T-helper 2 cell treated with Interferon-gamma antibody and Interleukin-4, amounts not matched to agents 5 μg/mL and 100 μg/mL, for 36 hours (primary cell): ENCODE measurements at places on chromosomes 6 and 20.
A peak's percentile ranks its signal among the peaks of the same experiment; 100 is the strongest.

DNA sequence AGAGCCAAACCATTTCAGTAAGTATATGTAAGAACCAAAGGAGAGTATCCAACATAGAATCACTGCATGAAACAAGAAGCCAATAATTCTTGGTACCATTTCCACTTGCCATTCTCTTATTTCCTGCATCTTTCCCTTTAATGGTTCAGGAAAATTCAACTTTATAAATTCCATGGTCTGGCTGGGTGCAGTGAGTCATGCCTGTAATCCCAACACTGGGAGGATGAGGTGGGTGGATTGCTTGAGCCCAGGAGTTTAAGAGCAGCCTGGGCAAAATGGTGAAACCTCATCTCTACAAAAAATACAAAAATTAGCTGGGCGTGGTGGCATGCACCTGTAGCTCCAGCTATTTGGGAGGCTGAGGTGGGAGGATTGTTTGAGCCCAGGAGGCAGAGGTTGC is 21.2 kb downstream of the NHLRC1 start:
- no peak overlapping the region for H3K4me3 ChIP-seq
- H3K27me3 ChIP-seq = peaks cover 17% of the 10 kb centered on the region
- no peaks in the 10 kb centered on the region for H3K36me3 ChIP-seq

DNA sequence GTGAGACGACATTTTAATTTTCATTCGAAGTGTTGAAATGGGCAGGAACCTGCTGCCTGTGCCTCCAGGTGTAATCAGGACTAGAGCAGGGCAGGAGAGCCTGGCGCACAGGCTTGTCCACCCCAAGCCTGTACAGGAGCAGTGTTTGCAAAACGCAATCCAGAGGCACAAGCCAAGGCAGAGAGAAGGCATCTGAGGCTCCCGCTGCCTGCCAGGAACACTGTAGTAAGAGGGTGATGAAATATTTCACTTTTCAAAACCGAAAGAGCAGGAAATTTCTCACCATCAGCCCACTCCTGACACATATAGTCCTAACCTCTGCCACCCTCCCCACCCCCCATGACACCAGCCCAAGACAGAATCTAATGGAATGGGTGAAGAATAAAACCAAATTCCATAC is 132.5 kb downstream of the RTN4IP1 start:
- no peak overlapping the region for H3K4me3 ChIP-seq
- peaks cover 5% of the 10 kb centered on the region for H3K27me3 ChIP-seq
- no peaks in the 10 kb centered on the region for H3K36me3 ChIP-seq

GRCh38 chr20:6828794-6829423 is 61.4 kb downstream of the BMP2 start:
- H3K4me3 ChIP-seq = no peak overlapping the region
- no peaks in the 10 kb centered on the region for H3K27me3 ChIP-seq
- H3K27ac ChIP-seq = no peak overlapping the region
- no peaks in the 10 kb centered on the region for H3K36me3 ChIP-seq
- no peaks in the 10 kb centered on the region for H3K4me1 ChIP-seq
- peak; percentile 6 for DNase-seq

DNA sequence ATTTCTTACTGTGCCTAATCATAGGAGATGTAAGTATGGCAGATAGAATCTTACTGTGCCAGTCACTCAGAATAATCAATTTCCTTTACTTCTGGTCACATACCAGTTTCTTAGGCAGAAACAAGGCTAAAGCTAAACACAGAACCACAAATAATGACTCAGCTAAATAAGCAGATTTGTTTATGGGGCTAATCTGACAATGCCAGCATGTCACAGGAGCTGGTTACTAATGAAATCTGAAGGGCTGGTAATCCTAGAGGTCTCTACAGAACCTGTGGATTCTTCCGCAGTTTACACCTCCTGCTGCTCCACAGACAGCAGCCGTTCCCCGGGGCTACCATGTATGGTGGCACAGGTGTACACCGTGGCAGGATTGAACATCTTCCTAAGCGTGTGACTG is 80.8 kb downstream of the LYRM4 start:
- no peak overlapping the region for H3K27ac ChIP-seq
- no peak for DNase-seq
- peaks cover 29% of the 10 kb centered on the region for H3K4me1 ChIP-seq
- no peaks in the 10 kb centered on the region for H3K27me3 ChIP-seq
- H3K4me3 ChIP-seq = no peak overlapping the region

DNA sequence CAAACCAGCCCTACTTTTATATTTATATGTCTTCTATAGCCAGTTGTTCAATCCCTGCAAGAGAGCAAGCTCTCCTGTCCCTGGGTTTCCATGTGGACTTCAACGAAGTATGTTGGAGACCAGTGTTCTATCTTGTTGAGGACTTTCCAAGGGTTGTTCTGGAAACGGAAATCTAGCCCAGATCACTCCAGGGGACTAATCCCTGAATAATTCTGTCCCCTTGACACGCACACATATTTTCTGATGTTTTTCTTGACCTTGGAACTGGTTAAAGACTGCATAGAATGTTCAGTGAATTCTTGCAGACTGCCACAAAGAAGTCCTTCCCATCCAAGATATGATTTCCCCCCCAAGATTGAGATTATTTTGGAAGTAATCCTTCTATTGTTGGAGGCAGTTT is 9.5 kb upstream of the MYLK2 start:
- H3K4me3 ChIP-seq = no peak overlapping the region
- H3K27ac ChIP-seq = no peak overlapping the region
- DNase-seq = no peak
- no peaks in the 10 kb centered on the region for H3K27me3 ChIP-seq
- H3K36me3 ChIP-seq = peaks cover 14% of the 10 kb centered on the region

GRCh38 chr20:56978475-56978874 is 288.0 kb downstream of the BMP7 start:
- peaks cover 27% of the 10 kb centered on the region for H3K27me3 ChIP-seq
- no peaks in the 10 kb centered on the region for H3K36me3 ChIP-seq
- no peak overlapping the region for H3K4me3 ChIP-seq
- no peak for DNase-seq

GRCh38 chr6:164982389-164982788 is 327.0 kb downstream of the C6orf118 start:
- no peak overlapping the region for H3K4me3 ChIP-seq
- H3K27ac ChIP-seq = no peak overlapping the region
- H3K36me3 ChIP-seq = no peaks in the 10 kb centered on the region
- no peak for DNase-seq
- H3K27me3 ChIP-seq = no peaks in the 10 kb centered on the region

DNA sequence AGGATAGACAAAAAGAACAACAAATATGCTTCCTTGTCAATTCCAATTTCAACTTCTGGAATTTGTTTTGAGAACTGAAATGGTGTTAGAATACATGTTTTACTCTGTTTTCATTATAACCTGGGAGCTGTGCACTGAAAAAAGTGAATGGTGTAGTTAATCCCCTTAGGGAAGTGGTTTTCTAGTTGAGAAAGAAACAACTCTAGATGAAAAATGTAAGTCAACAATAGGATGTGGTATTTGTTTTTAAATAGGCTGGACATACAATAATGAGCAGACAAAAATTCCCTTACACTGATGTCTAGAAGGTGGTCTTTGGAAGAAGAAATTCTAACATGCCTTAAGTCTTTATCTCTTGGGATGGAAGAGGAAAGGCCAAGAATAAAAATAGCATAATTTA is 59.9 kb upstream of the TINAG start:
- H3K27ac ChIP-seq = no peak overlapping the region
- no peaks in the 10 kb centered on the region for H3K4me1 ChIP-seq
- H3K4me3 ChIP-seq = no peak overlapping the region
- no peak for DNase-seq
- H3K36me3 ChIP-seq = no peaks in the 10 kb centered on the region

GRCh38 chr6:62009445-62009844 is 276.6 kb downstream of the KHDRBS2 start:
- no peak for DNase-seq
- no peaks in the 10 kb centered on the region for H3K4me1 ChIP-seq
- H3K36me3 ChIP-seq = no peaks in the 10 kb centered on the region
- no peak overlapping the region for H3K4me3 ChIP-seq
- H3K27ac ChIP-seq = no peak overlapping the region

DNA sequence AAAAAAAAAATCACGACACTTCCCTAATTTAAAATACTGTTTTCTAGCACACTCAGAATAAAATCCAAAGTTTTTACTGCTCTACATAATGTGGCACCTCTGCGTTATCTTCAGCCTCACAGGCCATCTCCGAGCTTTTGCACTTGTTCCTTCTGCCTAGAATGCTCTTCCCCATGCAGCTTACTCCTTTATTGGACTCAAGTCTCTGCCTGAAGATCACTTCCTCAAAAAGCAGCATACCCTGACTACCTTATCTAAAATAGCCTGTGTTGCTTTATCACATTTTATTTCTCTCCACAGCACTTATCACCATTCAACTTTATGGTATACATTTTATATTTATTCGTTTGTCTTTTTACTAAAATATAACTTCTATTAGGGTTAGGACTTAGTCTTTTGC is 2.3 kb downstream of the ZNF322 start:
- DNase-seq = no peak
- peaks cover 16% of the 10 kb centered on the region for H3K4me1 ChIP-seq
- no peak overlapping the region for H3K4me3 ChIP-seq
- H3K27me3 ChIP-seq = peaks cover 8% of the 10 kb centered on the region

GRCh38 chr20:813390-813789 is 20.1 kb upstream of the FAM110A start:
- no peak overlapping the region for H3K27ac ChIP-seq
- no peaks in the 10 kb centered on the region for H3K4me1 ChIP-seq
- H3K27me3 ChIP-seq = peaks cover 5% of the 10 kb centered on the region
- no peak for DNase-seq
- H3K4me3 ChIP-seq = no peak overlapping the region

GRCh38 chr6:90168693-90169131 is 127.9 kb downstream of the BACH2 start:
- peaks cover 20% of the 10 kb centered on the region for H3K36me3 ChIP-seq
- no peak overlapping the region for H3K27ac ChIP-seq
- no peak for DNase-seq
- H3K27me3 ChIP-seq = no peaks in the 10 kb centered on the region

DNA sequence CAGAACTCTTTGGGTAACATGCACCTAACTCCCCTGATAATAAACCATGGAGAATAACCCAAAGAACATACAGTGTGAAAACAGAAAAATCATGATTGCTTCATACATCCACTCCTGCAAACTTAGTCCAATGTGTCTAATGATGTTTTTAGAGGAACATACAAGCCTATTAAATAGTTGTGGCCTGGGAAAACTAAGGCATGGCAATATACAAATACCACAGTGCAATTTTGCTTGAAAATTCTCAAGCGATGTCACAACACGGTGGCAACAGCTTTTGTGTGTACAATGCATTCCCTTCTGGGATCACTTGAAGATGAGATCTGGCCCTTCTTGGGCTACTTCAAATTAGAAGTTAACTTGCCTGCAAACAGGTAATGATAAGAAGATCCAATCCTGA is 16.7 kb downstream of the MAP3K5 start:
- H3K4me1 ChIP-seq = peaks cover 33% of the 10 kb centered on the region
- no peaks in the 10 kb centered on the region for H3K27me3 ChIP-seq
- H3K27ac ChIP-seq = no peak overlapping the region
- peaks cover 14% of the 10 kb centered on the region for H3K36me3 ChIP-seq
- H3K4me3 ChIP-seq = no peak overlapping the region

- no peak for DNase-seq
- H3K36me3 ChIP-seq = peaks cover 12% of the 10 kb centered on the region
- H3K27me3 ChIP-seq = no peaks in the 10 kb centered on the region
- no peak overlapping the region for H3K4me3 ChIP-seq
- H3K27ac ChIP-seq = no peak overlapping the region
Measured at GRCh38 chr6:111555036-111555435, 50.6 kb downstream of the TRAF3IP2 start.

GRCh38 chr6:11236076-11236750 is 3.7 kb upstream of the NEDD9 start:
- peak overlapping the region; percentile 35 for H3K4me3 ChIP-seq
- H3K36me3 ChIP-seq = peaks cover 28% of the 10 kb centered on the region
- no peaks in the 10 kb centered on the region for H3K27me3 ChIP-seq
- H3K27ac ChIP-seq = peak overlapping the region; percentile 49
- H3K4me1 ChIP-seq = peaks cover 41% of the 10 kb centered on the region
- DNase-seq = peak; percentile 43

DNA sequence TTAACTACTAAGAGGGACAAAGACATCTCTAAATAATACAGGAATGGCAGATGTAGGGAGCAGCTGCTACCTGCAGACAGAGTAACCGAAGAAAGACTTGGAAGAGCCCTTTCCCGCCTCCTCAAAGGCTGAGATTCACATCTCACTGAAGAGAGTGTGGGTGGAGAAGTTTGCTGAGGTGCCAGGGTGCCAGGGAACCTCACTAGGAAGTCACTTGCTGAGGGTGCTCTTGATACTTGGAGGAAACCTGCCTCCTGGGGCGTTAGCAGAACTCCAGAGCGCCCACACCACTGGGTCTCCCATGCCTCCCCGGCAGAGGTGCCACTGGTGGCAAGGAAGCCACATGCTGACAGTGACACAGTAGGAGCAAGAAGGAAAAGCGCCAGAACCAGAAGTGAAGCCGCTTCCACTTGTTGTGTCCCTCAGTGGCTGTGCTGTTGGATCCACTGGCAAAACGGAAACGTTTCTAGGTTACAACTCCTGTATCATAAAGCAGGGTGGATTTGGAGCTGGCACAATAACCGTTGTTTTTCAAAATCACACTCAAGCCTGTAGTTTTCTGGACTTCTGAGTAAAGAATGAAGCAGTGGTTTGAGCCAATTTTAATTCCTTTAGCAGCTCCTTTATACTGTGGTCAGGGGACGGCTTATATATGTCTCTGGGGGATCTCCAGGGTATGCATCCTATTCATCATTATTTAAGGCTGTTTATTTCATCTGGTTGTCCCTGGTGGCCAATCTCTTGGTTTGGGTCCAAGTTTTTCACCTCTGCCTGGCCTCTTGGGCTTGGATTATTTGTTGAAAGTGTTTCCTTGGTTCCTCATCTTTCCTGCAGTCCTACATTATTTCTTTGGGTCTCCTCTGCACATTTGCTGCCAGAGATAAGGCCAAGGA is 64.5 kb downstream of the CDC5L start:
- no peaks in the 10 kb centered on the region for H3K27me3 ChIP-seq
- H3K4me3 ChIP-seq = no peak overlapping the region
- DNase-seq = no peak
- peaks cover 19% of the 10 kb centered on the region for H3K36me3 ChIP-seq

GRCh38 chr20:39812116-39812515 is 850.0 kb downstream of the DHX35 start:
- no peaks in the 10 kb centered on the region for H3K27me3 ChIP-seq
- H3K4me1 ChIP-seq = no peaks in the 10 kb centered on the region
- no peak overlapping the region for H3K27ac ChIP-seq
- no peak overlapping the region for H3K4me3 ChIP-seq
- no peak for DNase-seq
- no peaks in the 10 kb centered on the region for H3K36me3 ChIP-seq

DNA sequence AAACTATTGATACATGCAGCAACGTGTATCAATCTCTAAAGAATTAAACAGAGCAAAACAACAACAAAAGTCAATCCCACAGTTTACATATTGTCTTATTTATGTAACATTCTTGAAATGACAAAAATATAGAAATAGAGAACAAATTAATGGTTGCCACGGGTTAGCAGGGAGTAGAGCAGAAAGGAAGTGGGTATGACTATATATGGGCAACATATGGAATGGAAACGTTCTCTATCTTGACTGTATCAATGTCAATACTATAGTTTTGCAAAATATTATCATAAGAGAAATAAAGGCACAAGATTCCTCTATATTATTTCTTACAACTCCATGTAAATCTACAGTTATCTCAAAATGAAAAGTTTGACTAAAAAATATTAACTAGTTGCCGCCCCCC is 12.8 kb downstream of the AK9 start:
- H3K27me3 ChIP-seq = no peaks in the 10 kb centered on the region
- no peak for DNase-seq
- no peak overlapping the region for H3K27ac ChIP-seq
- no peak overlapping the region for H3K4me3 ChIP-seq
- no peaks in the 10 kb centered on the region for H3K4me1 ChIP-seq

GRCh38 chr20:6920991-6921613 is 153.6 kb downstream of the BMP2 start:
- H3K36me3 ChIP-seq = no peaks in the 10 kb centered on the region
- no peak overlapping the region for H3K4me3 ChIP-seq
- no peak for DNase-seq
